ENCODE measurements at places on chromosomes 1 and 21. TPM values are rescaled to one million over a fixed set of nuclear protein-coding genes. Genes with fewer than 3 reads are reported as not detected.

OR6N2 gene
- total RNA-seq = not detected

TMEM269 gene
- total RNA-seq = 0.73 TPM

DNA sequence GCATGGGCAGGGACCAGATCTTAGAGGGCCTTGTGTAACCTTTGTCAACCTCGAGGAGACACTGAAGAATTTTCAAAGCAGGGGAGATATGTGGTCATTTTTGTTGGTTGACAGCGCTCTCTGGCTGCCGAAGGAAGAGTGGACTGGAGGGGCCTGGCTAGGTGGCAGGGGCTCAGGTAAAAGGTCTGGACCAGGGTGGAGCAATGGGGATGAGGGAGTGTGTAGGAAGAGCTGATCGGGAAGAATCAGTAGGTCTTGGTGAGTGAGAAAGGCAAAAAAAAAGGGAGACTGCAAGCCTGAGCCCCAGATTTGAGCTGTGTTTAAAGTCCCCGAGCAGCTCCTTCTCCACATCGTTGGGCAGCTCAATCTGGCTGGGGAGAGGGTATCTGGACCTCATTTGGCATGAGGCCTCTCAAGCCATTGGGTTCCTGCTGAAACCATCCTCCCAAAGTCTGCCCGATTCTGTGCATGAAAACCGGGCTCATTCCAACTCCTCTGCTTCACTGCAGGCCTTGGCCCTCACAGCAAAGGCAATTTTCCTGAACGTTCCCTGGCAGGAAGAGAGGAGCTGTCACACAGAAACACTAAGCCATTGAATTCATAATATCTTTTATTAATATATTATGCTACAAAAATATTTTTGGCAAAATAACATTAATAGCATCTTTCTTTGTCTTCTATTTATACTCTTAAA lies 237.1 kb downstream of the TRABD2B start:
- H3K27ac ChIP-seq = no peak overlapping the region
- no peaks in the 10 kb centered on the region for H3K4me1 ChIP-seq

DNA sequence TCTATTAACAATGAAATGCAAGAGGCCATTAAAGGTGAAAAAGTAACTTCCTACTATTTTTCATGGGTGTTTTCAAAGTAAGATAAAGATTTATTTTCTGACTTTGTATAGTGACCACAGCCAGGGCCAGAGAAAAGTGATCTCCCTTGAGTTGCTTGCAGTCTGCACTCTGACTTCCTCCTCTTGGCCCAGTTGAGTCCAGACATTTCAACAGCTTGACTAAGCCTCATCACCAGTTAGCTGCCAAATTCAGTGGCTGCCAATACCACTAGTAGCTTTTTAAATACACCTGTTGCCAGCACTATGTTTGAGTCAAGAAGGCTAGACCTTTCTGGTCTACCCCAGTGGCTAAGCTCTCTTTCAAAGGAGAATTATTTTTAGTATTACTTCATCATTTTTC lies 3.7 kb upstream of the NEK7 start:
- no peak overlapping the region for H3K27ac ChIP-seq
- H3K36me3 ChIP-seq = no peaks in the 10 kb centered on the region
- H3K4me1 ChIP-seq = peaks cover 14% of the 10 kb centered on the region
- H3K4me3 ChIP-seq = no peak overlapping the region
- DNase-seq = no peak

DNA sequence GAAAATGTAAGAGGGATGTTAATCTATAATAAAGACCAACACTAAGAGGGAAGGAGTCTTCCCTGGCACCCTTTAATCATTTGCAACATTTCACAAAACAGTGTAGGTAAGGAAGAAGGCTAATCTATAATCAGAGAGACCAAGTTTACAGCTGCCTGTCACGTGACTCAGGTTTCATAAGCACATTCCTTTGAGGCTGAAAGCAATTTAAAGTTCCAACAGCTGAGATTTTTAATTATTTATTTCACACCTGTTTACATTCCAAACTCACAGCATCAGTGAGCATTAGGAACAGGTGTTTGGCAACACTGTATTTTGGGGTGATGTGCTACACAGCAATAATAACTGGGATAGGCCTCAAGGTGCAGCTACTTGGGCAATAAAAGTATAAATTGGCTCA lies 75.7 kb upstream of the PGBD5 start:
- H3K27ac ChIP-seq = no peak overlapping the region
- H3K4me1 ChIP-seq = 0 out of 2 replicates have a peak, but pooled peaks cover 6% of the 10 kb centered on the region
- peaks cover 19% of the 10 kb centered on the region for H3K36me3 ChIP-seq
- H3K4me3 ChIP-seq = no peak overlapping the region
- DNase-seq = no peak

- peaks cover 28% of the 10 kb centered on the region for H3K36me3 ChIP-seq
- no peak for DNase-seq
- H3K4me3 ChIP-seq = no peak overlapping the region
- H3K27ac ChIP-seq = no peak overlapping the region
- no peaks in the 10 kb centered on the region for H3K27me3 ChIP-seq
- peaks cover 5% of the 10 kb centered on the region for H3K4me1 ChIP-seq
Observed at GRCh38 chr21:39799178-39799577, 54.2 kb downstream of the IGSF5 start.
